GM13977 (cell line): ENCODE measurements at places on chromosomes 5 and 9.
A peak's percentile ranks its signal among the peaks of the same experiment; 100 is the strongest.

DNA sequence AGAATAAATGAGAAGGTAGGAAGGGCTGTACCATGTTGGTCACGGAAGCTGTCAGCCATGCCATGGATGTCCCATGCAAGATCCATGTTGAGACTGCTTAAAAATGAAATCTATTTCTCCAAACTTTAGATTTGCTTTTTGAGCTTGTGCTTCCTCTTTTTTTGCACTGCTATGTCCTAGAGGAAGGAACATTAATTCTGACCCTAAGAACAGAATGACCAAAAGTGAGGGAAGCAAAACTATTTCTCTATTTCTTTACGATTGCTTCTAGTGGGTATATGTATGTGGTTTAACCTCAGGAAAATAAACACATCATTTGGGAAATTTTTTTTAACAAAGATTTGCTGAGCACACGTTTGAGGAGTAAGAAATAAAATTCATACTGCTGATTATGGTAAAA lies 84.6 kb downstream of the USP20 start:
- no peak for DNase-seq

- no peak for DNase-seq
These were observed 10.4 kb upstream of the FAM120AOS start for GRCh38 chr9:93463638-93464248.

- DNase-seq = no peak
These were observed 28.8 kb upstream of the FAT2 start for GRCh38 chr5:151619812-151620460.

GRCh38 chr9:100474082-100474923 lies 1.4 kb downstream of the TMEFF1 start:
- DNase-seq = no peak

GRCh38 chr9:110357505-110357904 lies 19.8 kb upstream of the TXNDC8 start:
- DNase-seq = no peak

DNA sequence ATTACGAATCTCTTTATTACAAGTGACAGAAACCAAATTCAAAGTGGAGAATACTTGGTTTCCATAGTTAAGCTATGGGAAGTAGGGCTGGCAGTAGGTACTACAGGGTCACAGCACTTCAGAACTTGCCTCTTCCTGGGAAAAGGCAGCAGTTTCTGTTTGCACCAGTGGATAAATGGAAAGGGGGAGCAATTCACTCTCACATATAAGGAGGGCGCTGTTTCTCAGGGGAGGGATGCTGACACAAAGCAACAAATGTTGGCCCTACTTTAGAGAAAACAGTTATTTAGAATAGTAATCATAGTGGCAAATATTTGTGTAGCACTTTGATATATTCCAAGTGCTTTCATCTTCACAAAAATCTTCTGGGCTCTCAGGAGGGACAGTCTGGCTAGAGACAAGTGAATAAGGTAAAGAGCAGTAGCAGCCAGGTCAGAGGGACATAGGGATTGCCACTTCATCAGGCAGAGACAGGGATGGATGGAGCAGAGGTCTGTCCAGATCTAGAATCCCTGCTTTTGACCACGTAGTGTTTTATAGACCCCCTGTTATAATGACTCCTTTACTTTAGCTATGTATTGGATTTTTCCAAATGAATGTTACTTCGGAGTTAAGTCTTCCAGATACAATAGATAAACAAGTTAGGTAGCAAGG lies 554.8 kb upstream of the SGCD start:
- no peak for DNase-seq

- no peak for DNase-seq
These were observed 2.0 kb upstream of the AJM1 start for GRCh38 chr9:136840140-136840876.

DNA sequence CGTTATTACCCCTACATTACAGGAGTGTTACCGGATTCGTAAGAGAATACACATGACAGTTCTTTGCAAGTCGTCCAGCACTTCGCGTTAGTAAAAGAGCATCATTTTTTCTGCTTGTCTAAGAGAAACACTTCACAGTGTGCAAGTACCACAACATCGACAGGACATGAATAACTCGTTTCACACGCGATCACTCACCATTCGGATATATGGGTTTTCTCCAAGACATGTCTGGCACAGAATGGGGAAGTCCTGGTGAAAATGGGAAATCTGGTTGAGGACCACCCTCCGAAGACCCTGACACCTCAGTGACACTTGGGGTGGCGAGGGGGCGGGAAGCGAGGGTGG lies 642 bp downstream of the RBM22 start:
- DNase-seq = no peak

- no peak for DNase-seq
These were observed 13.9 kb upstream of the OSMR start for GRCh38 chr5:38831909-38832308.

- DNase-seq = no peak
These were observed 383.6 kb downstream of the CCDC171 start for GRCh38 chr9:15936306-15936921.

DNA sequence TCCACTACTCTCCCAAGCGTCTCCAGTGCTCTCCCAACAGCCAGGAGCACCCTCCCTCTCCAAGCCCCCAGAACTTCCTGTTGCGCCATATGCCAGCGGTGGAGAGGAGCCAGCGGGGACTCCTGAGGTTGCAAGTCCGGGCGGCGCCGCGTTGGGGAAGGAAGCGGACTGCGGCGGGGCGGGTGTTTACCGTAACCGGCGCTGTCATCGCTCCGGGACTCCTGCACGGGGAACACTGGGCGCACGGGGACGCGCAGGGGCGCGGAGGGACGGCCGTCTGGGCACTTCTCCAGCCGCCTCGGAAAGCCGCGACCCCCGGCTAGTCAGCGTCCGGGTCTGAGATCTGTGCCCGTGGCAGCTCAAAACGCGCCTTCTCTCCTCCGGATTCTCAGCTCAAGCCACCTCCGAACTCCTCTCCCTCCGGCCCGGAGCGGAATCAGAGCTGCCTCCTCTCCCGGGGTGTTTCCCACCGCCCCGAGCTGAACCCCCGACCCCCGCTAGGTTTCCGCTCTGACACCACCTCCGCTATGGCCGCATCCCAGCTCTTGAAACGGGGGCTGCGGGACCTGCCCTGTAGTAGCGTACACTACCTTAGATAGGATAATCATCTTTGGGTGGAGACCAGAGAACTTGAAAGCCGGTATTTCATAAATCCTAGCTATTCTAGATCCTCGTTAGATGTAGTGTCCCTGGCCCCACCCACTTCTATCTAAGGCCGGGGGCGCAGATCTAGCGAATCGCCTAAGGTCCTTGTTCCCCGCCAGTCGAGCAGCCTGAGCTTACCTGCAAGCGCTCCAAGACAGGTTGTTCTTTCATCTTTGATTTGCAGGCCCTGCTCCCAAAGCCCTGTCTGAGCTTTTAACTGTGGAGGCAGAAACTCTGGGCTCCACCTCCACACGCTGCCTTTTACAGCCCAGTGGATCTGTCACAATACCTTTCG lies at the start of gene TRPM6:
TRPM6 (minus strand) TSS at position 881 of the 940 bp plus-strand sequence; CDS start at position 816, 65 bp downstream.
- peak; percentile 21 for DNase-seq

- no peak for DNase-seq
These were observed 4.2 kb downstream of the NIPBL start for GRCh38 chr5:36880761-36881160.

DNA sequence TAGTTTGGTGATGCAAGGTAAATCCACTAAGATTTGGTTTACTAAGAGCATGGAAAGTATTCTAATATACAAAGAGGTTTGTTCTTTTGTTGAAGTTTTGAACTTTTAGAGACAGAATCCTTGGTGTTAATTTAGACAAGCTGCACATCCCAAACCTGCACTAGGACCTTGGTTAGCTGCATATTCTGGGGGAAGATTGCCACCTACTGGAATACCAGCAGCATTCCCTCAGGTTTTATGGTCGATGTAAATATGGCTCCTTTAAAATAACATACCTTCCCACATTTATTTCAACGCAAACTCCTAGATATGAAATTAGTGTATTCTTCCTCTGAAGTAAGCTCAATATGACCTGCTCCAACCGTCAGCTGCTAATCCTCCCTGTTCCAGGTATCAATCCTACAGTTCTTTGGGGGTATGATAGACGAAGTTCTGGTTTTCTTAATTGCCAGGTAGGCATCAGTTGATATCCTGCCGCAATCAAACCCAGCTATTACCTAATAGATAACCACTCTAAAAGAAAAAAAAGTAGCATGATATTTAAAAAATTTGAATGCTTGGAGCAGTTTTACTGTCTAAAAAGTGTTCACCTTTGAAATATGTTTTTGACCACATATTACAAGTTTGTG lies 624.1 kb downstream of the ISL1 start:
- peak; percentile 11 for DNase-seq

GRCh38 chr9:98182889-98183599 lies 9.4 kb downstream of the CORO2A start:
- no peak for DNase-seq

- no peak for DNase-seq
These were observed 17.1 kb upstream of the FAM81B start for GRCh38 chr5:95374061-95374460.

GRCh38 chr5:72107901-72108201 lies 576 bp downstream of the MAP1B start:
- DNase-seq = no peak

GRCh38 chr9:125701351-125701750 lies 5.7 kb downstream of the MAPKAP1 start:
- DNase-seq = no peak

- DNase-seq = no peak
These were observed 2.7 kb downstream of the NXNL2 start for GRCh38 chr9:88537761-88538091.

- DNase-seq = no peak
These were observed 9.3 kb downstream of the TOR1A start for GRCh38 chr9:129814432-129815223.

DNA sequence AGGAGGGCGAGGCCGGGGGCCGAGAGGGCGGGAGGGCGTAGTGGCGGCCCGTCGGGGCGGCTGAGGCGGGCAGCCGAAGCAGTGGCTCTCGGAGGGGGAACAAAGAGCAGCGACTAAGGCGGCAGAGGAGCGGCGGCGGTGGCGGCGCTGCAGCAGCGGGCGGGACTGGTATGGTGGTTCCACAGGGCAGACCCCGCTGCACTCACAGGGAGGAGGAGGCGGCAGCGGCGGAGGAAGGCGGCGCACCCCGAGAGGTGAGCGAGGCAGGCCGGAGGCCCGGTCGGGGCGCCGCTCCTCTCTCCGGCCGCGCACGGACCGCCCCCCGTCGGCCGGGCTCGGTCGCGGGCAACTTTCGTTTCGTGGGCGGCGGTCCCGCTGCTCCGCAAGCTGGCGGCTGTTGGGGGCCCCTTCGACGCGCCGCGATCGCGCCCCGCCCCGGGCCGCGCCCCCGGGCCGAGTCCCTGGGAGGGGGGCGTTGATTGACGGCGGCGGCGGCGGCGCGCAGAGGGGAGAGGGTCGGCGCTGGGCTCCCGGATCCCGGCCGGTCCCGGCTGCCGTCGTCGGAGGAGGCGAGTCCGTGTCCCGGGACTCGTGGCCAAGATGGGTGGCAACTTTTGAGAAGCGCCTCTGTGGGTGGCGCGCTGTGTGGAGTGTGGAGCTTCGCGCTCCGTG lies 467 bp downstream of the CNOT6 start:
- DNase-seq = peak; percentile 76

DNA sequence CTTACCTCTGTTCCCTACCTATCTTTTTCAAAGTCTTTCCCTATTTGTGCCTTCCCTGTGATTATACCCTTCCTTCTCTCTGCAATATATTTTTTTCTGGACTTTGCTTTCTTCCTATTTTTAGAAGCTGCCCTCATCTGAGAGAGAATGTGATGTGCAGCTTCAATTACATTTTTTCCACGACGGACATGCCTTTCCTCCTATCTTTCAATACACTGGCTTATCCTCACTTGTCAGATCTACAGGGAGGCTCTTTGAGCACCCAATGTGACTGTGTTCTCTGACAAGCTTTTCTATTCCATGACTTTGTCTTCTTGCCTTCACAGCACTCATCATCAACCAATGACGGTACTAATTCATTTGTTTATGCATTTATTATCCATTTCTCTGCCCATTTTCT lies 227.9 kb upstream of the CLINT1 start:
- no peak for DNase-seq

GRCh38 chr9:116325924-116326323 lies 172.3 kb downstream of the PAPPA start:
- no peak for DNase-seq

- DNase-seq = no peak
These were observed 60.7 kb downstream of the HRH2 start for GRCh38 chr5:175718401-175719108.

GRCh38 chr9:123679330-123679987 lies 250.5 kb downstream of the DENND1A start:
- peak; percentile 66 for DNase-seq

DNA sequence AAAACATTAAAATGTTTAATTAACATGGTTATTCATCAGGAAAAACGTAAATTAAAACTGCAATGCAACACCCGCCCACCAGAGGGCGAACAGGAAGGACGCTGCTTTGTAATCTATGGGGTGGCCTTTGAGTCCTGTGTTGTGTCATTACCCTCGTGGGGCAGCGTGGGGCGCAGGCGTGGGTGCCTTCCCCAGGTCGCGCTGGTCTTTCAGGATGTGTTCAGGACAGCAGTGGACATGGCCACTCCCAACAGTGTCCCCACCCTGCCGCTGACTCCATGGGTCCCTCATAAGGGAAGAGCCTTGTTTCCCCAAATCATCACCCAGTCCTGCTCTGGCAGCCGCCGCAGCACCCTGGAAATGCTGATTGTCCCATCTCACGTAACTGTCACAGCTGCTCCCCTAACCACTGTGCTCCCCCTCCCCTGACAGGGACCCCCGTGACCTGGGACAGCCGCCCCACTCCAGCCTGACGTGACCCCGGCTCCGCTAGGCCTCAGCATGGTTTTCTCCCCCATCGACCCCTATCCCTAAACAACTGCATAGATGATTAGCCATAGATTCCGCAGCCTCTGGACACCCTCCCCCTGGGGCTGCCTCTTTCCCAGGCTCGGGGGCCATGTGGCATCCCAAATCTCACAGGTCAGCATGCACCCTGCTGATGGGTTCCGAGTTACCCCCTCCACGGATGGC lies 36.4 kb downstream of the GLT6D1 start:
- peak; percentile 73 for DNase-seq

DNA sequence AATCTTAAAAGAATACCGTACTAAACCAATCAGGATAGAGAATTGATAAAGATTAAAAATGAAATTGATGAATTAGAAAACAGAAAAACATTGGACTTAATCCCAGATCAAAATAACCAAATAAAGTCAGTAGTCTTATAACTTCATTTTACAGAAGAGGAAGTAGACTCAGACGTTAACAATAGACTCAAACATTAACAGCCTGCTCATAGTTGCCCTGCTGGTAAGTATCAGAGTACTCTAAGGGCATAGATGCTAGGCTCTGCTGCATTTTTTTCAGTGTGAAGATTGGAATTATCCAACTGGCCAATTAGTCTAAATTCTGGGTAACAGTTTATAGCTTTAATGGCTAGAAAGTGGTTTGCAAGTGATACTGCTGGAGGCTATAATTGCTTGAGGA lies 42.9 kb downstream of the ADGRV1 start:
- DNase-seq = no peak

- no peak for DNase-seq
These were observed 131.0 kb upstream of the OSMR start for GRCh38 chr5:38714703-38715355.

GRCh38 chr5:127586066-127586770 lies 62.7 kb upstream of the CTXN3 start:
- DNase-seq = no peak

GRCh38 chr5:68230285-68230684 lies 14.7 kb downstream of the PIK3R1 start:
- DNase-seq = no peak

GRCh38 chr5:101520417-101520816 lies 617.3 kb upstream of the ST8SIA4 start:
- DNase-seq = no peak
